SK-N-SH (cell line): ENCODE measurements at places on chromosomes 3 and 15.

GRCh38 chr3:86618706-86619105 is 372.2 kb downstream of the VGLL3 start:
- no peak for DNase-seq

DNA sequence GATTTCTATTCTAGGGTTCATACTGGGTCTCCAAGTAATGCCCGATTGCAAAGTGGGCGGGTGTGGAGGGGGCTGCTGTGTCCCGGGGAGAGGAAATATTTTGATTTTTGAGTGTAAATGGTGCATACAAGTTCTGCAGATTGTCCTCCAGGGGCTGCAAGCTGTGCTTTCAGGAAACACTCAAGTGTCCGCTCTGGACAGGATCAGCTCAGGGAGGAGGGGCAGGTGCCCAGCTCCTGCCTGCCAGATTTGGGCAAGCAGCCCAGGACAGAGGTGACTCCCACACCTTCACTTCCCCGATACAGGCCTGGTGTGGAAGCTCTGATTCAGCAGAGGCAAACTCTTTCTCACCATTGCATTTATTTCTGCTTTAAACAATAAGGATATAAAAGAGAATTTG is 142.7 kb downstream of the ALDH1A2 start:
- peak; percentile 25 for DNase-seq

- no peak for DNase-seq
Observed at GRCh38 chr3:78277220-78277619, 1237.3 kb downstream of the ROBO2 start.

DNA sequence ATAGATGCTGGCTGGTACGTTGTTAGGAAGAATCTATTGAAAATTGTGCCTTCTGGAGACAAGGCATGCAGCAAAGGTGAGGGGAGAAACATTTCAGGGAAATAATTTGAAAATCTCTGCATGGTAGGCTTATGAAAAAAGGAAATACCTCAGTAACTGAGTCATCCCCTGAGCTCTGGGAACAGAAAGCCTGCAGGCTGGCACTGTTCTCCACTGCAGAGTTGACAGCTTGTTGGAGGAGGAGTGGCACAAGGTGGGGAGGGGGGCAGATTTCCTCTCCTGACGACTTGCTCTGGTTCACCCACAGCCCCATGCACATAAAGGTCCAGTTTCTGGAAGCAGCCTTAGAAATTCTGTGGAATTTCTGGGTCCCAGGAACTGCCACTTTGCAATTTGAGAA is 179.4 kb downstream of the ABHD5 start:
- DNase-seq: no peak

- DNase-seq: no peak
Observed at GRCh38 chr3:99716463-99716995, 78.1 kb downstream of the COL8A1 start.

GRCh38 chr3:46895204-46895660 is 17.7 kb downstream of the PTH1R start:
- DNase-seq: peak; percentile 85

DNA sequence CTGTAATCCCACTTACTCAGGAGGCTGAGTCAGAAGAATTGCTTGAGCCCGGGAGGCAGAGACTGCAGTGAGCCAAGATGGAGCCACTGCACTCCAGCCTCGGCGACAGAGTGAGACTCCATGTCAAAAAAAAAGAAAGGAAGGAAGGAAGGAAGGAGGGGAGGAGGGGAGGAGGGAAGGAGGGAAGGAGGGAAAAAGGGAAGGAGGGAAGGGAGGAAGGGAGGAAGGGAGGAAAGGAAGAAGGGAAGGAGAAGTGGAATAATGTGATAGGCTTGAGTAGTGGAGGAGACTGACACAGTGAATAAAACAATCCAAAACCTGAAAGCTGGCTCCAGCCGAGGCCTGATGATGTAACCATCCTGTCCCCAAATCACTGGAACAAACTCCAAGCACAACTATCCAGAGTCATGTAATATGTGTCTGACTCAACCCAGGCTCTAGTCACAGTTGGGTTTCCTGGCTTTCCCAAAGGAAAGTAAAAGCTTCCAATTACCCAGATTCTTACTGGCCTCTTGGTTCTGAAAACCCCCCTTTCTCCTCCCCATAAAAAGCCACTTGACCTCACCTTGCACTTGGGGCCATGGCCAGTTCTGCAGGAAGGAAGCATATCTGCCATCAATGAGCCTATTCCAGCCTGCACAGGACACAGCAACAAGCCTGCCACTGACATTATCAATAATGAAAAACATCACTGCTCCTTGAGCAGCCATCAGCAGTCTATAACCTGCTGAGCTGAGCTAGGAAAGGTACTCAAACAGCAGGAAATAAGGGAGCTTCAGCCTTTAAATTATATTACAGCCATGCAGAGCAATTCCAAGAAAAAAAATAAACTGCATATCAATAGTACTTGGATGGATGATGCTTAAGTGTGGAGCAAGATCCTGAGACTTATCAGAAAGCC is 48.3 kb downstream of the MB21D2 start:
- no peak for DNase-seq

DNA sequence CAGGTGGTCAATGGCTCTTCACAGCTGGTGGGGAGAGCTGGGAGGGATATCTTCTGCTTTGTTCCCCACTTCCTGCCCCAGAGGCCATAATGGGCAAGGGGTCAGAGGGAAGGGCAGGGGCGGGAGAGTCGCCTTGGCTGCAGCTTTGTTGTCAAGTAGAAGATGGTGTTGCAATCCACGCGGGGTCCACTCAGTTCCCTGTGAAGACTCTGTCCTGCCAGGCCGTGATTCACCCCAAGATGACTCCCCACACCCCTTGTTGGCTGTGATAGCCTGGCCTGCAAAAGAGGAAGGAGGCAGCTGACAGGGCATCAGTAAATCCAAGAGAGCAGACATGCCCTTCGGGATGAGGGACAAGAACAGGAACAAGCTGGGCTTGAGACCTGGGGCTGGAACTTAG is 6.9 kb downstream of the GALNT15 start:
- no peak for DNase-seq

DNA sequence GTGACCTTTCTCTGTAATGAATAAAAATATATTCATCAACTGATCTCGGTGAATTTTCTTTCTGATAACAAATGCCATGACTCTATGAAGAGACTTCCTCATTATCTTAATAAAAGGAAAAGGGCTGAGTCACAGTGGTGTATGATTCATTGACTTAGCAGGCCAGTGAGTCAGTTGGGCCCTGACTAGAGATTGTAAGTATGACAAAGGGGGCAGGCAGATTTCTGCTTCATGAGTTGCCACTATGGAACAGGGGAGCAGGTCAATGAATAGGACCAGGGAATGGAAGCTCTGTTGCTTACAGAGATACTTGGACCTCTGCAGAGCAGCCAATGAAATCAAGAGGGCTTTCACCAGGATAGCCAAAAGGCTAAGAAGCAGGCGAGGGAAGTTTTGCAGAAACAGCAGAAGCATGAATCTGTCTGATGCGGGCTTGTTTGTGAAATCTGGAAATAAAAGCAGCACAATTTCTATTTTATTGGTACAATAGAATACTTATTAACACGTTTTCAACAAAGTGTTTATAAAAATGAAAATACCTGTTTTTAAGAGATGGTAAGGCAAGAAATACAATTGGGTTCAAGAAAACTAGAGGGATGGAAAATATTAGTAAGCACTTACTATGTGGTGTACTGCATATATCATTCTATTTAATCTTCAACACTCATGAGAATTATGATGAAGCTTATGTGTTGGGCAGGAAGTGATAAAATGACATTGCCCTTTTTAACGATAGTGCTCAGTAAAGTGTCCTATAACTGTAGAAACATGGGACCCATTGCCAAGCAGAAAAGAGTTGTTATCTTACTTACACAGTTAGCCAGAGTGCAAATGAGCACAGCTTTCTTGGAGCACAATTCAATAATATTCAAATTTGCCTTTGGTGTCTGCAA is 169.8 kb upstream of the MYRIP start:
- DNase-seq: no peak

GRCh38 chr3:27533718-27534573 is 49.8 kb upstream of the SLC4A7 start:
- DNase-seq: no peak

- no peak for DNase-seq
Observed at GRCh38 chr15:67225336-67225735, 29.1 kb downstream of the AAGAB start.

- DNase-seq: no peak
Observed at GRCh38 chr3:25662736-25663320, 1.9 kb downstream of the TOP2B start.

- no peak for DNase-seq
Observed at GRCh38 chr3:65963787-65964677, 74.7 kb downstream of the MAGI1 start.

DNA sequence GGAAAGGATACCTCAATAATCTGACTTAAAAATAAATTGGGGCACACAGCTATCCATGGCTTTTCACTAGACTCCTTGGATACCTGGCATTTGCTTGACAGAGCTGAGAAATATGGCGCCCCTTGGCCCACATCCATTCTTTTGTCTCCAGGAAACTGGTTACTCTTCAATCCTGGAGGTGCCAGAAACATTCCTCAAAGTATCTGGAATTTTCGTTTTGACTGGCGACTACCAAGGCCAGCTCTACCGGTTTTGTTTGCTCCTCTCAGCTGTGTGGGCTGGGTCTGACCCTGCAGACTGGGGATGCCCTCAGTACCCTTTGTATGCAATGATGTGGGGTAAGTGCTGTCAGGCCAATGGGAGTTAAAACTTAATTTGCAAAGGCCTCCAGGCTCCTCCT is 27.0 kb downstream of the KATNBL1 start:
- DNase-seq: no peak

DNA sequence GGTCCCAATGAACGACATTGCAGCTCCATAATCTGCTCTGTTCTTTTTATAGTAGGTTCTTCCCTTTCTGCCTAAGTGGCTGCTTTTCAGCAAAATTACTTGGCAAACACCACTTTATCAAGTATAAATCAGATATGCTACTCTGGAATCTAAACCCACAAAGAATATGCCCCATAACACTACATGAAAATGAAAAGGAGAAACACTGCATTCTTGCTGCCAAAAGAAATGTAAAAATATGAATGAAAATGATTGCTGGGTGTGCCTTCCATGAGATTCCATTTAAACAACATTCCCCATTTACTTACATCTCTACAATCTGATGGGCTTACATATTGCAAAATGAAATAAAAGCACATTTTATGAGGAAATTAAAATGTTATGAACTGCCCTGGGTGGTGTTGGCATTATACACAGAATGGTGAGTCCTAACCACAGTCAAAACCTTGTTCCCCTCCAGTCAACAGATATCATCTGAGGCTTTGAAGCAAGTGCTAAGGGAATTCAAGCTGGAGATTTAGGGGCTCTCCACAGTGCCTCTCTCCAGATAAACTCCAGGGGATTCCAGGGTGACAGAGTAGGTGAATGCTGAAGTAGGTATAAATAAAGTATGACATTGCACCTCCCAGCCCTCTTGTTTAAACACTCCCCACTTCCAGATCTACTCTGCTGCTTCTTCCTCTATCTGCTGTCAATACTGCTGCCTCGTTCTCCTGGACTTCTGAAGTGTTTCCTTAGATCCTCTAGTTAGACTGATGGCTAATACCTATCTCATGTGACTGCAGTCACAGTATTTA is 136.5 kb downstream of the RORA start:
- DNase-seq: no peak

GRCh38 chr3:150015901-150016300 is 45.2 kb upstream of the PFN2 start:
- DNase-seq: no peak

DNA sequence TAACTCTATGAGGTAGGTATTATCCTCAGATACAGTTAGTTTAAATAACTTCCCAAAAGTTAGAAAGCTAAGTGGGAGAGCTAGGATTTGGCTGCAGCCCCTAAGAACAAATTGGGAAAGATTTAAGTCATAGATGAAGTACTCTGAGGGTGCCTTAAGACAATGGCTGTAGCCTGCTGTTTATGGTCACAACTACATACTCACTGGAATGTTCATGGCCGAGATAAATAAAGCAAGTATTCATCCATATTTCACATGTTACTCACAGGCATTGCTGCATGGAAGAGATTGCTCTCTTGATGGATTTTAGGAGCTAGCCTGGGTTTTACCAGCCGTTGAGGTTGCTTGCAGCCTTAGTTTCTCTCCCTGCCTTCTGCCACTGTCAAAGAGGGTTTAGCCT is 145.0 kb downstream of the CMSS1 start:
- no peak for DNase-seq

DNA sequence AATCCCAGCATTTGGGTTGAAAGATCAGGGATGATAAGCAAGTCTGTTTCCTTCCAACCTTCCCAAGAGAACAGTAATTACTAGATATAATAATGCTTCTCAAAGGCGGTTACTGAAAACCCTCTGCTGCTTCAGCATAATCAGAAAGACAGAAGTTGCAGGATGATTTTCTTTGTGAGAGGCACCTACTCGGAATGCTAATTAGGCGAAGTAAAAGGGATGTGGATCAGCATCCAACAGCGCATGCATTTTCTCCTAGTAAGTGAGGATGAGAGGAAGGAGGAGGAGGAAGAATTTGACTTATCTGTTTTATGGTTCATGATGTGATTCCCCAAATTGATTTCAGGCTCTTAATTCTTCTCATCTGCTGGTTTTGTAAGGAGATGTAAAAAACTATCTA is 118.0 kb downstream of the CACNA2D3 start:
- DNase-seq: no peak

GRCh38 chr3:192831111-192831644 is 86.5 kb downstream of the MB21D2 start:
- no peak for DNase-seq

DNA sequence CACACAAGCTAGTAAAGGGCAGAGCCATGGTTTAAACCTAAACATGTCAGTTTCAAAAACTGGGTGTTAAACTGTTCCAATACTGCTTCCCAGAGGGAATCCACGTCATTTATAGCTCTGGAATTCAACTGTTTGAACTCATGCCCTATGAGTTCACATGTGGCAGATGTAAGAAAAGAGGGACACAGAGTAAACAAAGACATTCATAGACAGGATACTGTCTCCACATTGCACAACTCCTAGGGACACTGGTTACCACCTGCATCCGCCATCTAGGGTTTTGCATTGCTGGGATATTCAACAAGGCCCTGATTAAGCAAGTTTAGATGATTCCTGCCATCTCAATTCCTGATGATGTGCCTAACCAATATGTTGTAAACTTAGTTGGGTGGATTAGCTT is 134.1 kb upstream of the COL8A1 start:
- no peak for DNase-seq

GRCh38 chr15:66603301-66604179 is 37.7 kb upstream of the LCTL start:
- DNase-seq: peak; percentile 86
